ENCODE measurements at places on chromosomes 1 and 21.

DNA sequence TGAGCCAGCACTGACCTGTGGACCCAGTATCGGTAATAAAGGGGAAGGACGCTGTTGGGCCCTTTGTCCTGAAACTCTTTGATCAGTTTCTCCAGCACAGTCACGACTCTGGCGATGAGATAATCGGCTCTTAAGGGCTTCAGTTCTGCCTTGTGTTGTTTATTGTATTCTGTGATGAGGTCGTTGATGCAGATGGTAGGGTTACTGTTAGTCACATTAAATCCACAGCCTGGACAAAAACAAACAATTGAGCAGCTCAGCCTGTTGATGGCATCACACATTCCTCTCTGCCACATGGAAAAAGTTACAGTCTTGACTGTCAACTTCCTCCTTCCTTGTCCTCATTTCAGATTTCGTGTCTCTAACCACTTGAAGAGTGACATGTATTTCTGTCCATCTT is 57.6 kb downstream of the SIM2 start:
- DNase-seq: no peak

GRCh38 chr1:207620543-207620893 is 24.4 kb upstream of the CR1L start:
- DNase-seq: no peak

- no peak for DNase-seq
Observed at GRCh38 chr1:54237586-54237985, 37.6 kb downstream of the MRPL37 start.

DNA sequence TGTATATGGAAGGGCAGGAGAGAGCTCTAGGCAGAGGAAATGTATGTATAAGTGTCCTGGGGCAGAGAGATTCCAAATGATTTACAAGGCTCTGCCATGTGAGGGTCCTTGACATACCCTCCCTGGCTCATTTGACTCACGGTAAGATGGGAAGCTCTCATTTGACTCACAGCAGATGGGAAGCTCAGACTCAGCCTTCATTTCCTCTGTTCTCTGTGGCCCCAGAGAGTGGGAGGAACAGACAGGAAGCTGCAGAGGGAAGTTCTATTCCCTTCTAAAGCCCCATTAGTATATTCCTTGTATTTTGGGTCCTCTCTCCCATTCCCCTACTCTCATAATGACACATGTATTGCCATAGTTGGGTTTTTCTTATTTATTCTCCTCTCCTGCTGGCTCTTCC is 44.9 kb downstream of the FOXD2 start:
- no peak for DNase-seq

DNA sequence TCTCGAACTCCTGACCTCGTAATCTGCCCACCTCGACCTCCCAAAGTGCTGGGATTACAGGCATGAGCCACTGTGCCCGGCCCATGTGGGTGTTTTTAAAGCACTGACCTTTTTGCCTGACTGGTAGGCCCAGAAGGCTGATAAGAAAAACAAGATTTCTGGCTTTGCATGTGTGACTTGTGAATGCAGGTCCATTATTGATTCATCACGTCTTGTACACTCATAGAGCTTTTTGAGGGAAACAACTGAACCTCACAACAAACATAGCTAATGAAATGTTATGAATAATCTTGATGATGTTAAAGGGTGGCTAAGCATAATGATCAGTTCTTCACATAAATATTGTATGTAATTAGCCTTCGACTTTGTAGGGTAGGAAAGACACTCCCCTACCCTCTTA is 140.9 kb upstream of the UBE2U start:
- no peak for DNase-seq

DNA sequence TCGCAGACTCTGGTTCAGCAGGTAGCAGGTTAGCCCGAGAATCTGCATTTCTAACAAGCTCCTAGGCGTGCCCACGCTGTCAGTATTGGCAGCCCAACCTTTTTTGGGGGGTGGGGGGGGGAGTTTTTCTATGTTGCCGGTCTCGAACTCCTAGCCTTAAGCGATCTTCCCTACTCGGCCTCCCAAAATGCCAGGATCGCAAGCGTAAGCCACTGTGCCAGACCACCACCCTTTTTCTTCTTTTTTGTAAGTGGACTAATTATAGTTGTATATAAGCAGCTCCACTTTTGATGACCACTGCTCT is 480 bp upstream of the MIS18A start:
- no peak for DNase-seq

DNA sequence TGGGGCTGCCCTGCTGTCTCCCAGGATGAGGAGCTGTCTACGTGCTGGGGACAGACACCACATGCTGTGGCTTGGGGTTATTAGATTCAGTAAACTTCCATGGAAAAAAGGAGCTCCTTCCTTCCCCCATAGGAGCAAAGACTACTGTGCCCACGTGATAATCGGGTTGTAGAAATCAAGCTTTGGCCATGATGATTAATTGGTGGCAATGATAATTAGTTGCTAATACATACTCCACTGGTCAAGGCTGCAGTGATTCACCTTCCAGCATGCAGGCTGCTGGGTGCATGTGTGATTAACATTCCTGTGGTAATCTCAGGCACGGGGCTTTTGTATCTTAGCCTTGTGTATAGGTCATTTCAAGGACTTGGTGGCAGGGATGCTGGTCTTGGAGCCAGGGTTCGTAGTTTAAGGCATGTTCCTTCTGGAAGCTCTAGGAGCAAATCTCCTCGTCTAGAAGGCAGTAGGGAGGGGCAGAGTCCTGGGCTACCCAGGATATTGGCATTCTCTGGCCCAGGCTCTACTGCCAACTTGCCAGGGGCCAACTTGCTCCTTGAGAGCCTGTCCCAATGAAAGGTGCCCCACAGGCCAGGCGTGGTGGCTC is 41.4 kb downstream of the TMCO4 start:
- DNase-seq: no peak

DNA sequence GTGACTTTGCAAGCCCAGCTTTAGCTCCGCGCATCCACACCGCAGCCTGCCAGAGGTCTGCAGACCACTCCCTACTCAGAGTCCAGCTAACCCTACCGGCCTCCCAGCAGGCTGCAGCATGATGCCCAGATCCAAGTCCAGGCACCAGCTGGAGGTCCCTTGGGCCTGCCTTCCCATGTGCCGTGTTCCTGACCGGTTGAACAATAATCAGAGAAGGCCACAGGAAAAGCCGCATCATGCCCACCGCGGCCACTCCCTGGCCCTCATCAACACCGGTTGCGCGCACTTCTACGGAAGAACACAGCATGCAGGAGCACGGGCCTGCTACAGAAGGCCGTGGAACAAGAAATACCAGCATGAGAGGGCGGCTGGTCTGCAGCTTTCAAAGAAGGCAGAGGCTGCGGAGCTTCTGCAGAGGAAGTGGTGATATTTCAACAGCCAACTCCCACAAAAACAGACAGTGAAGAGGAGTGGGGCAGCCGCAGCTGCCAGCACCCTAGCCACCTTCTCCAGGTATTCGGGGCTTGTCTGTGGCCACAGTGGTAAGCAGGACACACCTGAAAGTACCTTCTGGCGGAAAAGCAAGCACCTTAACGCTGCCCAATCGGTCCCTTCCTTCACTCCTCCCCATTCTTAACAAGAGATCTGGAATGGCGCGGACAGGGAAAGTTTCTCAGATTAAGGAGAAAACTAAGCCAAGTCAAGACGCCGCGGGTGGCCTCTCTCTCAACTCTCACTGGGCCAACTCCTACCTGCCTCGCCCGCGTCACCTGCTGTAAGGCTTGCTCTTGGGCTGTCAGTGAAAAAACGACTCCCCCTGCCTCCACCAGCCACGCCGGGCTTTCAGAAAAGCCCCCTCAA is 1.5 kb downstream of the PGBD5 start:
- DNase-seq: no peak

DNA sequence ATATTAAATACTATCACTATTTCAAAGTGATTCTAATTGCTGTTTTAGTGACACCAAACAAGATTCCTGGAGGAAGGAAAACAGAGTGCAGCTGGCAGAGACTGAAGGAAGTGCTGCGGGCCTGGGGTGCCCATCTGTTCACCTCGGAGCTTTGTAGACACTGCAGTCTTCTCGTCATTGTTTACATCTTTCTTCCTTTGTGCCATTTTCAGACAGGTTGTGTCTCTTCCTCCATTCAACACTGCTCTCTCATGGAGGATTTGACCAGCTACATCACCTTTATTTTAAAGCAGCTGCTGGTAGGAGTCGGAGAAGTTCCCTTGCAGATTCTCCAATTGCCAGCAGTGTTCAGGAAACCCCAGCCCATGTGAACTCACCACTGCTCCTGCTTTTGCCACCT is 37.3 kb downstream of the ABCA4 start:
- no peak for DNase-seq

DNA sequence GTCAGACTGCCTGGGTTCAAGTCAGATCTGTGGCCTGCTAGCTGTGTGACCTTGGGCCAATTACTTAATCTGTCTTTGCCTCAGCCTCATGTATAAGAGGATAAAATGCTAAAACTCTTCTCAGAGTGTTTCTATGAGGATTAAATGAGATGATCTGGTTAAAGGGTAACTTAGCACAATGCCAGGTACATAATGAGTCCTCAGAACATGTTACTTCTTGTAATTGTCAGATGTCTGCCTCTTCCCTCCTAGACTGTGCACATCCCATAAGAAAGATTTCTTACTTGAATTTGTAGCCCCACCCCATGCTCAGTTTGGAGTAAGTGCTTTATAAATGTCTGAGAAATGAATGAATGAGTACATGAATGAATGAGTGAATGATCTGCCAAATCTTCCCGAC is 34.6 kb upstream of the HIVEP3 start:
- no peak for DNase-seq

DNA sequence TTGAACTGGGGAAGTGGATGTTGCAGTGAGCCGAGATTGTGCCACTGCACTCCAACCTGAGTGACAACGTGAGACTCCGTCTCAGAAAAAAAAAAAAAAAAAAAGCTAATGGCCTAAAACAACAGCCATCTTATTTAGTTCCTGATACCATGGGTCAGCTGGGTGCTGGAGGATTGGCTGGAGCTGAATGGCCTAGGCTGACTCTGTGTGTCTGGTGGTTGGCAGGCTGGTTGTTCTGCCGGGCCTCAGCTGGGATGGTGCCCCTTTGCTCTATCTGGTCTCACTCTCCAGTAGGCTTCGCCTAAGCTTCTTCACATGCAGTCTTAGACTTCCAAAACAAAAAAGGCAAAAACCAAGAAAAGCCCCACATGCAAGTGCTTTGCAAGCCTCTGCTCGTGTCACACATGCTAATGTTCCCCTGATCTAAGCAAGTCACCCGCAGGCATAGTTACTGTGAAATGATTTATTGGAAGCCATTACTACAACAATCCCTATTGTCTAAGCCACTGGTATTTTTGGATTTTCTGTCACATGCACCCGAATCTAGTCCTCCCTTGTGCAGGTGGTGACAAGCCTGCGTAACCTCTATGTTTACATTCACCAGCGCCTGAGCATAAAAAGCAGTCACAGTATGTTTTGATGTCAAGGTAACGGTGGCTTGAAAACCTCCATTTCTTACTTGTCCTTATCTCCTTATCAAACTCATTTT is 39.6 kb upstream of the KANK4 start:
- no peak for DNase-seq

DNA sequence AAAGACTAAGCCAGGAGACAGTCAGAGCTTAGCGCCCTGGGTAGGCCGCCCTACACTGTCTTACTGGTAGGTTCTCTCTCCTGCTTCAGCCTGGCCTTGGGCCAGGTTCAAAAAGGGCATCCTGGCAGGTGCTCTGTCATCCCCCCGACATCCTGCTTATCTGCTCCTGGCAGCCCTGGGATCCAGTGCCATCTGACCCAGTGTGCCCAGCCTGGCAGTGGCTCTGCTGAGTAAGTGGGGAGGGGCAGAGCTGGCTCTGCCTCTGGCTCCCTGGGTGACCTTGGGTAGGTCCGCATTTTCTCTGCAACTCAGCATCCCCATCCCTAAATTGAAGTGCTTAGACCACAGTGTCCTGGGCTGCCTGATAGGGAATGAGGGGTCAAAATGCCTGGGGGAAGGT is 549.9 kb downstream of the PTPRU start:
- no peak for DNase-seq

DNA sequence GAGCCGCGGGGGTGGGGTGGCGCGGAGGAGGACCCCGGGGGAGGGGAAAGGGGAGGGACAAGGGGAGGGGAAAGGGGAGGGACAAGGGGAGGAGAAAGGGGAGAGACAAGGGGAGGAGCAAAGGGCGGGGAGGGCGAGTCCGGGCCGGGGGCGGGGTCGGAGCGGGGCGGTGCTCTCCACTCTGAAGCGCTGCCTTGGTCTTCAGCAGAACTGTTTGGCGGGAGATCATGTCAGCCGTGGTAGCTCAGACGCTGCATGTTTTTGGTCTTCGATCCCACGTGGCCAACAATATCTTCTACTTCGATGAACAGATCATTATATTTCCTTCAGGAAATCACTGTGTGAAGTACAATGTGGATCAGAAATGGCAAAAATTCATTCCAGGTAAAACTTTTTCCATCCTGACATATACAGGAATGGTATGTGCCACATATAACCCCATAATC is 420 bp downstream of the CFAP57 start:
- peak; percentile 91 for DNase-seq

DNA sequence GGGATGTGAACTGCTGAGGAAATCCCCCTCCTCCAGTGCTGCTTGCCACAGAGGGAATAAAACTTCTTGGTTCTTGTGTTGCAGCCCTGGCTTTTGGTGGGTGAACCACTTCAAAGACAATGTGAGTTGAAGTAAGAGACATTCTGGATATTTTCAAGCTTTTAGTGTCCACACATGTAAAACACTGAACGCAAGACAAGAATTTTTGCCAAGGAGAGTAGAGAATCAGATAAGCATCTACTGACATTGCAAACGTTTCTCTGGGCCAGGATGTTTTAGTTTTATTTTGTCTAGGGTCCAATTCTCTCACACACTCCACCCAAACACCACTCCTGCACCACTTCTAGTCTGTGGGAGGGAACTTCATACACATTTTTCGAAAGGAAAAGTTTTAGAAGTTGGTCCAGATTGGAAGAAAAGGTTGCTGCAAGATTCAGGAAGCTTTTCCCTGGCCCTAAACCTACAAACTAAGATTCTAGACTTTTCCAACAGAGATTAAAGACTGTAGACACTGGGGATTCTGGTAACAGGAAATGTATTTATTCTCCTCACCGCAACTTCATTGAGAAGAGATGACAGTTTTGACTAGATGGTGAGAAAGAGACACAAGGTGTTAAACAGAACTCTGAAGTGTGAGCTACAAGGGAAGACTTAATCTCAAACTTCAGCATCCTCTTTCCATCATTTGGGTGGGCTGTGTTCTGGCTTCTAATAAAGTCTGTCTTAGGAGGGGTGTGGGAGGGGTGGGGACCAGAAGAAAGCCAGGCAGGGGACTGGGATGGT is 16.1 kb downstream of the FASLG start:
- DNase-seq: no peak

GRCh38 chr1:246726881-246727280 is 2.7 kb downstream of the SCCPDH start:
- DNase-seq: no peak

Data from activated CD4-positive, alpha-beta T cell treated with anti-CD3 and anti-CD28 coated beads for 48 hours (primary cell).